Endothelial cell (in vitro differentiated cells): ENCODE measurements at places on chromosomes 2 and 18.

- DNase-seq = no peak
These were observed 101.8 kb upstream of the NFU1 start for GRCh38 chr2:69538872-69539548.

GRCh38 chr2:197086500-197086899, 160.0 kb upstream of the PGAP1 start:
- no peak for DNase-seq

DNA sequence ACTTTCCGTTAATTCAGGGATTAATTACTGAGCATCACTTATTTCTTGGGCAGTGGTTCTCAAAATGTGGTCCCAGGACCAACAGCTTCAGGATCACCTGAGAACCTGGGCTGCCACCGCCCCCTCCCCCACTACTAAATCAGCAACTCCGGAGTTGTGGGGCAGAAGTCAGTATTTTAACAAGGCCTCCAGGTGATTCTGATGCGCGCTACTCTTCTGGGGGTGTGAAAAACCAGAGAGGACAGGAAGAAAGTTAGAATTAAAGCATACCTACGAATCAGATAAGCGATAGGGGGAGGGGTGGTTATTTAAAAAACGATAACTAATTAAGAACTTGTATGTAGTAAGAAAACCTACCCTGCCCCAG, 319 bp downstream of the ZSCAN30 start:
- DNase-seq = no peak

DNA sequence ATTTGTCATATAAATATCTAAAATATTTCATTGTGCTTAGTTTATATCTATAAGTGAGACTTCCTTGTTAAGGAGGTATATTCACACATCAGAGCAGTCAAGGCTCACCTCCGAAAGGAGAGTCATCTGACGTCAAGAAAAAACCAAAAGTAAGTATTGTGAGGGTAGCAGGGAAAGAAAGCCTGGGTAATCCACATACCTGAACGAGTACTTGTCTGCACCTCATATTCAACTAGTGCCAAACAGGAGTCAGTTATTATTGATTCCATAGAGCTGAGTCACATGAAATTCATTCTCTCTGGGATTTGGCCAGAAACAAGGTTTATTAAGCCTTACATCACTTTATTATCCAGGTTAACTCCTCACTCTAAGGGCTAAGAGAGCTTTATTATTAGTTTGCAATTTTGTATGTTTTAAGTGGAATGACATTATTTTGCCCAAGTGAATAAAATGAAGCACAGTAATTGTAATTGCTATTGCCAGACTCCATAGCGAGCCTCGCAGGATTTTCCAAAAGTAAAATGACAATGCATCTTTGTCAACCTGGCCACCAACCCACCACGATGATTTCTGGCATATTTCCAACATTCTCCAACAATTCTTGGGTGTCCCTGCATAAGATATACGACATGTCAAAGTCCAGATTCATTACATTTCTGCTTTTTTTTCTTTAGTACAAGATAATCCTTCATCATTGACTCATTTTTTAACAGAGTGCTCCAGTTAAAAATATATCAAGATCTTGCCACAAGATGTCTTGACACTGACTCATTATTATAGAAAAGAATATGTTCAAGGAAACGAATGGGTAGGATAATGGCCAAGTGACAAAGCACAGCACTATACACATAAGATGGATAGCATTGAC, 1210.4 kb upstream of the ACVR2A start:
- no peak for DNase-seq

DNA sequence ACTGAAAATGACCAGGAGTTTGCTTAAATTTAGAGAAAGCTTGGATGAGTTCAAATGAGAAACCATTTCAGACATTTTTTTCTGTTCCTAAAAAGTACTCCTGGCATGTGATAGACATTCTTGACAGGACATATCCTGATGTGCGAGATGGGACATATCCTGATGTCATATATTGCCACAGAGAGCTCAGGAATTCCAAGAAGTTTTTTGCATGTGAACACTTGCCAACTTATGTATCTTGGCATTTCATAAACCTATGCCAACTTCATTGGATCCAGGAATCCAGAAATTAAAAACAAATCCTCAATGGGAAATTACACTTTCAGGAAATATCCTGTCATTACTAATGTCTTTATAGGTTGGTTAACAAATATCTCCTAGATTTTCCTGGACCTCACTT, 2.9 kb upstream of the SERPINB3 start:
- no peak for DNase-seq

- no peak for DNase-seq
These were observed 721.1 kb downstream of the DPP10 start for GRCh38 chr2:115163572-115163971.

- no peak for DNase-seq
These were observed 415.0 kb downstream of the CPS1 start for GRCh38 chr2:210971431-210971830.

DNA sequence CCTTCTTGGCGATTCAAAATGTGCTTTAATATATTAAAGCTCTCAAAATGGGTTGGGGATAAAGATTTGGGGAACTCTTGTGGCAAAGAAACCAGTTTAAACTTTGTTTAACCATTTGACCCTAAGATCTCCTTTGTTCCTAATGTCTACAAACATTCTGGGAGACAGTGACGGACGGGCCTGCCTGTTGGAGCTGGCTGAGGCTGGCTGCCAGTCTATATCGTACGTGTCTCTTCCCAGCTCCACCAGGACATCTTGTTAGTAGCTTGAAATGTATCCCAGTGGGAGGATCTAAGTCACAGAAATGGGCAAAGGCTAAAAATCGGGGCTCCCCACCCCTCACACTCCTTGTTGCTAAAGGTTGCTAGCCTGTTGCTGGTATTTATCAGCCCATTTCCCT, 30.7 kb downstream of the ZNF532 start:
- no peak for DNase-seq

DNA sequence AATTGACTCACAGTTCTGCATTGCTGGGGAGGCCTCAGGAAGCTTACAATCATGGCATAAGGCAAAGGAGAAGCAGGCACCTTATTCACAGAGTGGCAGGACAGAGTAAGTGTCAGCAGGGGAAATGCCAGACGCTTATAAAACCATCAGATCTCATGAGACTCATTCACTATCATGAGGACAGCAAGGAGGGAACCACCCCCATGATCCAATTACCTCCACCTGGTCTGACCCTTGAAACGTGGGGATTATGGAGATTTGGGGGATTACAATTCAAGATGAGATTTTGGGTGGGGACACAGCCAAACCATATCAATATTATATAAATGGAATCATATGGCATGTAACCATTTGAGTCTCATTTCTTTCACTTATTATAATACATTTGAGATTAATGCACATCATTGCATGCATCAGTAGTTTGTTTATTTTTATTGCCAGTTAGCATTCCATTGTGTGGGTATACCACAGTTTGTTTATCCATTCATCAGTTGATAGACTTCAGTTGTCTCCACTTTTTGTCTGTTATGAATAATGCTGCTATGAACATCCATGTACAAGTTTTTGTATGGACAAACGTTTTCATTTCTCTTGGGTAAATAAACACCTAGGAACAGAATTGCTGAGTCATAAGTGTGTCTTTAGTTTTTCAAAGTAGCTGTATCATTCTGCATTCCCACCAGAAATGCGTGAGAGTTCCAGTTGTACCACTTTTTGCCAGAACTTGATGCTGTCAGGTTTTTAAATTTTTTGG, 5.8 kb upstream of the SRBD1 start:
- DNase-seq = no peak

GRCh38 chr2:99959261-99960014, 183.0 kb downstream of the AFF3 start:
- no peak for DNase-seq

DNA sequence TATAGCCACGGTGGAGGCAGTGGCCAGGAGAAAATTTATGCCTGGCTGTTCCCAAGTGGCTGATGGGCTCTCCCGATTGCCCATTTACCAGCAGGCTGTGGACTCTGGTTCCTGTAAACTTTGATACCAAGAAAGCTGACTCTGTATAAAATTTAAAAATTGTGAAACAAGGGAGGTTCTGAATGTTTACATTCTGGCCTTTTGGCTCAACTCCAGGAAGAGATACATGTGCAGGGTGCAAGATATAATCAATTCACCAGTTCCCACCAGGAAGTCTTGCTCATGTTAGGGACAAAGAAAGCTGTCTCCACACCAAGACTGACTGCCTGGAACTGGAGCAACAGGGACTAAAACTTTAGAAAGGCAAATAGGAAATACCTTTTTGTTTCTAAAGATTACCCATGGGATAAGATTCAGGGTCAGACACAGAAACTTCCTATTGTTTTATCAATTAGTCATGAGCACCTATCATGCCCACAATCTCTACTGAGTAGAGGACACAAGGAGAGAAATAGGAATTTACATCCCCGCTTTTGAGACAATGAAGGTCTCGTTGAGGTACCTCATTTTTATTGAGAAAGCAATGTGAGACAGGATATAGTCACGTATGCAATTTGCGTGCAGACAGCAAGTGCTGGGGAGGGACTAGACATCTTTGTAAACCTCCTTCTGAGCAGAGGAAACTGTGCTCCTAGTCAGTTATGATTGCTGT, 123.5 kb downstream of the LIPG start:
- DNase-seq = no peak

GRCh38 chr18:74513149-74513882, 17.2 kb downstream of the CNDP2 start:
- no peak for DNase-seq

DNA sequence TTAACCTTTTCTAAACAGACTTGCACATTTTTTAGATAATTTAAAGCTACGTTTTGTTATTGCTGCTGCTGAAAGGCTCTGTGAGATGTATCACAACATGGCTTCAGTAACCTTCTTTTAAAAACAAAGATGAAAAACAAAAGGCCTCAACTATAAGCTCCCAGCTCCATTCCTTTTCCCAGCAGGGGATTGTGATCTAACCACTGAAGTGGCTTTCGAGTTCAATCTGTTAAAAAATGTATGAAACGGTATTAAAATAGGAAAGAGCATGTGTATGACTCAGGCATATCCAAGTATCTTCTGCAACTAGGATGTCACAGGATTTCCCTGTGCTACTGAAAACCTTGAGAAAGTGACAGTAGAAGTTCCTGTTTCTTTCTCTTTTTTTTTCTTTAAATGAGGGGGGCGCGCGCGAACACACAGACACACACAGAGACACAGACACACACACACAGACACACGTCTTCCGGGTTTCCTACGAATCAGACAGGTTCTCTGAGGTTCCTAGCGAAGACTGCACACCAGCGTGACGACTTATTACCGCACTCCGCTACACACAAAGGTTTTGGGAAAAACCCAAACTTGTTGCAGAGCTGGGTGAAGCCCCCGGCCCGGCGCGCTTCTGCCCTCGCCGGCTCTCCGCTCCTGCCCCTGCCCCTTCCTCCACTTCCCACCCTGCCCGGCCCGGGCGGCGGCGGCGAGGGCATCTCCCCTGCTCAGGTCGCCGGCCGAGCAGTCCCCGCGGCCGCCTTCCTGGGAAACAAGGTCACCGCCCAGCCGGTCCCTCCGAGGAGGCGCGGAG, 86.8 kb downstream of the RBMS1 start:
- peak; percentile 48 for DNase-seq

DNA sequence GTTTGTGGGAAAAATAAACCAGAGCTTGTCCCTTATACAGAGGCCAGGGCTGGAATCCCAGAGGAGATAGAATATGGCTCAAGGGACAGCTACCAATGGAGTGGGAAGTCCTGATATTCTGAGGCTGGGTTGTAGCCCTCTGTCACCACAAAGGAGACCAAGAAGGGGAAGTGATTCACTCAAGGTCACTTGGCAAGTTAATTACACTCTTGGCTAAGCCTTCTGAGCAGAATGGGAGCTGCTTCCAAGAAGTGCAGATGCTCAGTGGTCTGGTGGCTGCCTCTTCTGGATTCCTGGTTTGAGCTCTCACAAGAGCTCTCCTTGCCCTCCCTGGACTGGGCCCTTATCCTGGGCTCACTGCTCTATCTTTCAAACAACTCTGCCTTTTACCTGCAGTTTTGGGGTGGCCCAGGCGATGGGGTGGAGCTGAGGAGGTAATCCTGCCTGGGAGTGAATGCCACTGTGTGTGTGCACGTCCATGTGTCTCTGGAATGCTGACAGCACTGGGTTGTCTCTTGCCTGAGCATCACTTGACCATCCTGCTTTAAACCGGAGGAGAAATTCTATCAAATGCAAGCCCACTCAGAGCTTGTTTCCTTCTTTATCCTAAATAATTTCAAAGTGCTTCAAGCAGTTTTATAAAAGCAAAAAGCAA, 168.2 kb downstream of the KCNS3 start:
- DNase-seq = no peak

- no peak for DNase-seq
These were observed 29.6 kb downstream of the TNS1 start for GRCh38 chr2:217973008-217973787.

DNA sequence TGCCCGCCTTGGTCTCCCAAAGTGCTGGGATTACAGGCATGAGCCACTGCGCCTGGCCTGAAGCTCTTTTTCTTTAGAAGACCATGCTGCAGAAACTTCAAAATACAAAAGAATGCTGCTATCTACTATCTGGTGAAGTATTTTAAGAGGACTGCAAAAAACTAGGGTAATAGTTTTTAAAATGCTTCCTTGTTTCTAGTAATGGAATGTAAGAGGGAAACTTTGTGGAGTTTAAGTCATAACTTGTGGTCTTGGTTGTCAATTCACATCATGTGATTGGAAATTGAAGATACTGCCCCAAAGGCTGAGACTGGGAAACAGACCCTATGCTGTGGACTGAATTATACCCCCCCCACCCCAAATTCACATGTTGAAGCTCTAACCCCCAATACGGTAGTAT, 68.3 kb downstream of the B3GNT2 start:
- DNase-seq = no peak

- DNase-seq = no peak
These were observed 42.0 kb downstream of the STEAP3 start for GRCh38 chr2:119265693-119266066.

GRCh38 chr2:38528008-38528442, 74.7 kb downstream of the HNRNPLL start:
- DNase-seq = peak; percentile 69

- DNase-seq = no peak
These were observed 223.1 kb upstream of the FBXO11 start for GRCh38 chr2:48129293-48129950.

DNA sequence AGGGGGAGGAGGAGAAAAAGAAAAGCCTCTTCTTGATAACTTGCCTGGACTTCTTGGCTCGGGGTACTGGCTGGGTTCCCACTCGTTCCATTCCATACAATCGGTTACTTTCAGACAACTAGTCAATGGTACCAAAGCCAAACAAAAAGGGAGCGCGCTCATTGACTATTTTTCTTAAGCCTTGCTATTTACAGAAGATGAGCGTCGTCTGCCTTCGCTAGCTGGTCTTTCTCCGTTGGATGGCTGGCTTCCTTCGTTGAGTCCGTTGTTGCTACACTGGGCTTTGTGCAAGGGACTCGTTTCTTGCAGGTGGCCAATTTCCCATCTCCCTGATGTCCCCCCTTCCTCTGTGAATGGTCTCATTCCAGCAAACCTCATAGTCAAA, 260.4 kb downstream of the ZNF516 start:
- DNase-seq = no peak

GRCh38 chr2:53252115-53252514, 515.5 kb upstream of the CHAC2 start:
- DNase-seq = no peak

GRCh38 chr2:74081030-74081762, 66.5 kb downstream of the BOLA3 start:
- DNase-seq = no peak

GRCh38 chr2:119512946-119513345, 11.3 kb downstream of the SCTR start:
- no peak for DNase-seq

GRCh38 chr2:218635719-218636118, 23.7 kb downstream of the ZNF142 start:
- no peak for DNase-seq
